ENCODE measurements at places on chromosomes 3 and 15.

- no peak for DNase-seq
Measured at GRCh38 chr3:179410331-179410730, 40.9 kb downstream of the GNB4 start.

- peak; percentile 78 for DNase-seq
Measured at GRCh38 chr3:12479919-12480427, 4.3 kb upstream of the TSEN2 start.

- no peak for DNase-seq
Measured at GRCh38 chr3:74122281-74122680, 492.2 kb downstream of the CNTN3 start.

DNA sequence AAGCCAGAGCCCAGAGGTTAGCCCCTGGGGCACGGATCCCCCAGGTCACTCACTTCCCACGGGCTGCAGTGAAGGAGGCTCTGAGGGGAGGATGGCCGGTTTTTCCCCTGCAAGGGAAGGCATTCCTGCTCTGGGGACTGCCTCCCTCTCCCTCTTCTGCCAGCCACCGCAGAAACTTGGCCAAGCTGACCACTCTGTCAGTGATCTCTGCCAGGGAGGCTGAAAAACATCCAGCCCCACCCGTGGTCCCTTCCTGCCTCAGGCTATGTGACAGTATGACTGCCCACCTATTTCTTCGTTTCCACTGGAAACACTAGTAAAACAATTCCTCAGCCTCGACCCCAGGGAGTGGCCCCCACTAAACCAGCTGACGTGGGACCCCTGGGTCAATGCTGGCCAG is 14.6 kb upstream of the FANCD2 start:
- DNase-seq = no peak

DNA sequence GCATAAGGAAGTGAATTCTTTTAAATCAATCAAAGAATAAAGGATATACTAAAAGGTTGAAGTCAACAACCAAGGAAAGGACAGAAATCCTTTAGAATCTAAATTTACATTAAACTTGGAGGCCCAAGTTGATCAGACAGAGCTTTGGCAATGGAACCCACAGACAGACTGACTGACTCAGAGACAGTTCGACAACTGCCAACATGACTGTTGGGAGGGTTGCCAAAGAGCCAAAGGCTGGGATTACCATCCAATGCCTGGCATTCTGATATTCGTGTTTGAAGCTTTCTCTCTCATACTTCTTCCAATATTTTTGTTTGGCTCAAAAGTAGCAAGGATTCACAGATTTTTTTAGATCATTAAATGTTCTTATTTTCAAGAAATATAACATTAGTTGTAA is 406.1 kb downstream of the PLCL2 start:
- no peak for DNase-seq

GRCh38 chr15:45399381-45400212 is 21.3 kb upstream of the GATM start:
- no peak for DNase-seq

DNA sequence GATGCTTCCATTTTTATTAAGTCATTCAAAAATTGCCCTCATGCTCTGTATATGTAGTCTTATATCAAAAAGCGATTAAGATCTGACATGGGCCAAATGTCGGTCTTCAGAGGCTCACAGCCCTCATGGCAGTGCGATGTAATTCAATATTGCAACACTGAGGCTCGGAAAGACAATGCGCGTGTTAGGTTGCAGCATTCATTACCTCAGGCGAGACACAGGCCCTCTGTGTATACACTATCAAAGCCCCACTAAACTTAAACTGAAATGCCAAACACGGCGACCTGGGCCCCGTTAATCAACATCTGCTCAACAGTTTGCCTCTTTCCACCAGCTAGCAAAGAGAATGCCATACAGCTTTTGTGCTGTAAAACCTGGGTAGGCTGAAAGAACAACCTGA is 413.4 kb downstream of the ERC2 start:
- no peak for DNase-seq

DNA sequence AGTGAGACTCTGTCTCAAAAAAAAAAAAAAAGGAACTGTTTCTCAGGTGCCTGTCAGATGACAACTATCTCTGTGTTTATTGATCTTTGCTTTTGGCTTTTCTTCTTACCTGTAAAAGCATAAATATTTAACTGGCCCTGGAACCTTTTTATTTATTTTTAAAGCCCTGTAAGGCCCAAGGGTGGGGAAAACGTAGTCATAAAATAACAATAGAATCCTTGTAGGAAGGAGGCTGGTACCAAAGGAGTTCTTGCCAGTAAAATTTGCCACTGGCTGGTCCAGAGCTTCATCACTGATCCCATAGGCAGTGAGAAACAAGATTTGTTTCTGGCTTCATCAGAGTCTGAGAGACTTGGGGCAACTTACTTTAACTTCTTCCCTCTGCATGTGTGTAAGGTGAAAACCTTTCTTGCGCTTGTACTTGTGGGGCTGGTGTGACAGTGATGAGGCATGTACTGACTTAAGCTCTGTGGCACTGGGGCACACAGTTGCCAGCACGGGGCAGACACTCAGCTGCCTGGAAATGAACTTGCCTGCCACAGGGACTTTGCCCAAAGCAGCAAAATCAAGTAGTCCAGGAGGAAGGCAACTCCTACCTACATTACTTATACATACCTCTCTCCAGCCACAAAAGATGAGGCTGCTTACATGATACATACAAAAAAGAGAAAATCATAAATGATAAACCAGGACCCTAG is 19.6 kb downstream of the B4GALT4 start:
- no peak for DNase-seq

DNA sequence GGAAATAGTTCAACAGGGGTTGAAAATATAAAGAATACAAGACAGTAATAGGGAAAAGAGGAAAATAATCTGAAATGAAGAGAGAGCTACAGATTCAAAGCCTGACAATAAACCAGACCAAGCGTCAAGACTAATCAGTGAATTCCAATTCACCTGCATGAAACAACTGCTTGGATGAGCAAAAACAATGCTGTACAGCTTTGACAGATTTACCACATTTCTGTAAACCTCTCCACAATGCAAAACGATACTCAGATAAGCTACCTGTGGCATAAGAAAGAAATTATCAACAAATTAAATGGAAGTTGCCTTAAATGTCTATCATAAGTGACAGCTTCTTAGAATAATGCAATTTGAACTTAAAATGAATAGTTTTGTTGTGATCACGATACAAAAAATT is 65.4 kb downstream of the GBE1 start:
- no peak for DNase-seq

DNA sequence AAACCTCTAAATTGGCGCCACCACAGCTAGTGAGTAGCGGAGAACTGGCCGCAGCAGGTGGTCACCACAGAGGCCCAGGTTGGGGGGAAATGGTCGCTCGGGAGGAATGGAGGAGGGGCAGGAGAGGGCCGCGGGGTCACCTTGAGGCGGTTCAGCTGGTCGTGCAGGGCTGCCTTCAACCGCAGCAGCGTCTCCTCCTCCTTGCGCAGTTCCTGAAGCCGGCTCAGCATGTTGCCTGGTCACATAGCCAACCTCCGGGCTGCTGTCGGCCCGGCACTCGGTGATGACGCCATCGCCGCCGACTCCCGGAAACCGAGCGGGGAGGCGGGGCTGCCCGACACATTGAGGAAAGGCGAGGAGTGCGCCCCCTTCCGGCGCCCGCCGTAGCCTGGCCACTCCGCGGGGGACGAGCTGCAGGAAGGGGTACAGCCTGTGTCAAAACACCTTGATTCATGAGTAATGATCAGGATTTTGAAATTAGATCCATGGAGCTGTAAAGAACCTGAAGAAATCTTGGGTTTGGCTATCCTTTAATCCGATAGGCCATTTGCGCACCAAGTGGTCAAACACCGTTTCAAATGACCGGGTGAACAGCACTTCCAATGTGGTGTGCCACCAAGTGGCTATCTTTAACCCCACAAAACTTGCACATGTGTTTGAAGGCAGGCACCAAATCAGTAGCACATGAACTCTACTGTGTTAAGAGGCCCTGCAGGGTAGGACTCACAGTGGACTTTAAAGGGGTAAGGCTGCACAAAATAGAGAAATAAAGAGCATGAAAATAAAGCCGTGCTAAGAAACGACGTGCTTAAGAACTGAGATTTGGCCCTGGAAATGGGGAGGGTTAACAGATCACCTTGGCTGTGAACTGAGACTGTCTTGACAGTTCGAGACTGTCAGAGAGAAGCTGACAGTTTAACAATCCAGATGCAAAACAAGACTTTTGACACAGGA is at the start of gene SNAPC5:
SNAPC5 (minus strand) TSS at position 261 of the 954 bp plus-strand sequence; CDS start at position 230, 31 bp downstream.
- peak; percentile 93 for DNase-seq

GRCh38 chr3:154023148-154023547 is 98.0 kb upstream of the ARHGEF26 start:
- DNase-seq = no peak

GRCh38 chr15:92787116-92787515 is 113.0 kb upstream of the CHD2 start:
- no peak for DNase-seq

DNA sequence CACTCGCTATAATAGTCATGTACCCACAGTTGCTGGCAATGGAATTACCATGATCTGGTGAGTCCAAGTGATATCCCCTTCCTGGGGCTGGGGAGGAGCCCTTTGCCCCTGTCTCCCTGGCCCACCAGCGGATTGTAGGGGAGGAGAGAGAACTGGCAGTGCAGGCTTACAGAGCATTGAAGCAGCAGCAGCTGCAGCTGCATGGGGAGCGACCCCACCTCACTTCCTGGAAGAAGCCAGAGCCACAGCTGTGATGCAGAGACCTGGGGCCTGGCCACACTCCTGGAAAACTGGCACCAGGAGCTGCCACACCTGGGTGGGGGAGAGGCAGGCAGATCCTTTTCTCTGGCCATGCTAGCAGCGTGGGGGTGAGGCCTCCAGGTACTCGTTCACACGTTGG is 300.1 kb upstream of the PROK2 start:
- DNase-seq = no peak

DNA sequence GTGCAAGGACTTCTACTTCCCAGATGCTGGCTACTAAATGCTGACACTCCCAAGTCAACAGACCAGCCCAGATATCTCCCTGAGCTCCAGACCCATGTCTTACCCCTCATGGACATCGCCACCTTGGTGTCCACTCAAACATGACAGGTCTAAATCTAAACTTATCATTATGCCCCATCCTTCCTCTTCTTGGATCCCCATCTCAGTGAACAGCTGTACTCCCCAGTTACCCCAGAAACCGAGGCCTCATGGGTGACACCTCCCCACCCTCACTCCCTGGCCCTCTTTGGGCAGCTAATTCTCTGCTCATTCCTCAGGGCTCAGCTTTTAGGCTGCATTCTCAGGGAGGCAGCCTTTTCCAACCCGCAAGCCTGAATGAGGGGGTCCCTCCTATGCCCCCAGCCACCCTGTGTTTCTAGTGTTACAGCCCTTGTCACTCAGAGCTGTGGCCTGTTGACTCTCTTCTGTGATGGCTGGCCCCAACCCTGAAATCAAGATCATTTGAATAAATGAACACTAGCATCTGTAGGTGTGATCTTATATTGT is 5.4 kb downstream of the EHD4 start:
- DNase-seq = no peak

DNA sequence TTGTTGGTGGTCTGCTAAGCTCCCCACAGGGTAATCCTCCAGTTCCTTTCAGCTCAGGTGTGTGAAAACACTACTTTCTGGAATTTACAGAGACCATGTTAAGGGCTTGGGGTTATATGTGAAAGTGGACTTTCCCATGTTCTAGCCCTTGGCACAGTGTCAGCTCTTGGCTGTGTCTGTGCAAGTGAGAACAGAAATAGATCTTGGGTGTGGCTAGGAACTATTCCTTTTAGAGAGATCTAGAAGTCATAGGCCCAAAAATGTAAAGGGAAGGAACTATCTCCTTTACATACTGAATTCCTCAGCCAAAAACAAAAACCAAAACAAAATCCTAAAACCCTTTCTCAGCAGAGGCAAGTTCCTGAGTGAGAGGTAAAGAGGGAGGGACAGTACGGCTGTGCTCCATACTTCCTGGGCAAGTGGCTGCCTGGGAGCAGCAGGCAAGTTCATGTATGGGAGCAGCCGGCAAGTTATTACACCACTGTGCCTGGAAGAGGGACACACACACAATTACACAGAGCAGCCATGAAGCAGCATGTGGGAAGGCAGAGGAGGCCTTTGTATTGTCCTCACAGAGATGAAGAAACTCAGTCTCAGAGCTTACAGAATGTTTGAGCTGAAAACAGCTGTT is 19.9 kb upstream of the C3orf62 start:
- DNase-seq = no peak

- no peak for DNase-seq
Measured at GRCh38 chr3:115251509-115251908, 104.4 kb upstream of the ZBTB20 start.

GRCh38 chr3:22659651-22660475 is 543.3 kb upstream of the UBE2E2 start:
- DNase-seq = no peak

GRCh38 chr15:79164043-79164442 is 73.5 kb upstream of the RASGRF1 start:
- no peak for DNase-seq

DNA sequence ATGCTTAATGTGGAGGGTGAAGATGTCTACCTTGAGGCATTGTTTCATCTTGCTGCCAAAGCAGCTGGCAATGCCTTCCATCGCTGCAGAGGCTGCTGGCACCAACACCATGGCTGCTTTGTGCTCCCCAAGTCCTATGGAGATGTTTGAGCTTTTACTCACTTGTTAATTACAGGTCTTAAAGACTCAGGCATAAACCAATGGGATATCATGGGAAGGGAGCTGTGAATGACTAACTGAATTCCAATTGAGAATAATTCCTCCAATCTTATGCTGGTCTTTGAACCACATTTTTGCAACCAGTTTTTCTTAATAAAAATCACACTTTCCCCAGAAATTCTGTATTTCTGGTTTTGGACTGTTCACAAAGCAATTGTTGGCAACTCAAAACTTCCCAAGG is 762.0 kb downstream of the GBE1 start:
- no peak for DNase-seq

DNA sequence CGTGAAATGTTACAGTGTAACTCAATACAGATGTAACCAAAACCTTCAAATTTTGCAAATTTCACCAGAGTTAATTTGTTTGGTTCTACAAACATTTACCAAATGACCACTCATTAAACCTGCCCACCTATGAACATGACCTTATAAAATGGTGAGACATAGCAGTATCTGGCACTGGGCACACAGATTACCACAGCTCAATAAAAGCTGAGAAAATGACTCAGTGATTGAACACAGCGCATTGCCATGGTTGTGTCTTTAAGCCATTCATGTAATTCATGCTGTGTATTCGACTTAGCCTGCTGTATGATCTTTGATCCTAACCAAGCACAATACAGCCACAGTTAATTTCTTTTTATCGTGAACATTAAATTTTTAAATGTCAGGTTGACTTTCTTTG is 11.3 kb downstream of the PPARG start:
- no peak for DNase-seq

GRCh38 chr3:79268422-79268821 is 499.4 kb downstream of the ROBO1 start:
- no peak for DNase-seq

Measured in GM13976 (cell line).